HL-60 (cell line): ENCODE measurements at places on chromosomes 5 and 9.

- no peak for DNase-seq
These were observed 97.3 kb upstream of the EQTN start for GRCh38 chr9:27394154-27394825.

DNA sequence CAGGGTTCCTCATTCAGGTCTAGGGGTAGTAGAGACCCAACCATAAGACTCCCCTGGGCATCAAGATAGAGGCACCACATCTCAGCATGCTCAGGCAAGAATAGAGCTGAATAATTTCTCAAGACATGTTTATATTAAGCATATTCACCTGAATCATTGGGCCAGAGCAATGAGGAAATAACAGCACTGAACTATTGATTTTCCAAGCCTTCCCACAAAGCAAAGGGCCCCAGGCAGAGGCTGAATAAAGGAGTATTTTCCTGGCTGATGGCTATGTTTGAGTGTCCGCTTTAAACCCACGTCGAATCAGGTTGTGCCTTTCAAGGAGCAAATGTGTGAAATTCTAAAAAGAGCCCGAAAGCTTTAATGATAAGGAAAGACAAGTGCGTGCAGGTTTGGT, 129.2 kb downstream of the HSD17B3 start:
- DNase-seq, result no peak

- DNase-seq, result no peak
These were observed 1.8 kb upstream of the DIPK1B start for GRCh38 chr9:136710543-136710942.

DNA sequence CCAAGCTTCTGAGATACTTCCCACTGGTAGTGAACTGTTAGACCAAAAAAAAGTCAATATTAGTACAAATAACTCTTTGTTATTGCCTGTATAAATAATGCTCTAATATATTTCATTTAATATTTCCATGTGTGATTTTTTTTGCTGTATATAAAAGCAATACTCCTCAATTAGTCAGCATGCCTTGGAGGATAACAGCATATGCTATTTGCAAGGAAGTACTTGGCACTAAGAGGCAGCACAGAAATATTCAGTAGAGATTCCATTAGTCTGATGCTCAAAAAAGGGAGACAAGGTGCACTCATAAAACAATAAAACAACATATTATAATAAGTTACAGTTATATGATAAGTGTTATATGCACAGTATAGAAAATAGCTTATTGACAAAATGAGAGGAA, 296.6 kb upstream of the MPDZ start:
- no peak for DNase-seq

DNA sequence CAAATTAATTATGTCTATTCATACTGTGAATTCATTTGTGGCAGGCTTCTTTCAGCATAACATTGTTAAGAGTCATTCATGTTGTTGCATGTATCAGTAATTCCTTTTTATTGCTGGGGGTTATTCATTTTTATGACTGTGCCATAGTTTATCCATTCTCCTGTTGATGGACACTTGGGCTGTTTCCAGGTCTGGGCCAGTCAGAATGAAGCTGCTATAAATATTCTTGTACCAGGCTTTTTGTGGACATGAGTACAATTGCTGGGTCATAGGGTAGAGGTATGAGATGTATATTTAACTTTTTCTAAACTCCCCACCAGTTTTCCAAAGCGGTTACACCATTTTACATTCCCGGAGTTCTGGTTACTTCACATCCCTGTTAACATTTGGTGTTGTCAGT, 13.6 kb downstream of the PRPF4 start:
- no peak for DNase-seq

GRCh38 chr9:20744036-20744630, 60.1 kb downstream of the FOCAD start:
- DNase-seq, result no peak

DNA sequence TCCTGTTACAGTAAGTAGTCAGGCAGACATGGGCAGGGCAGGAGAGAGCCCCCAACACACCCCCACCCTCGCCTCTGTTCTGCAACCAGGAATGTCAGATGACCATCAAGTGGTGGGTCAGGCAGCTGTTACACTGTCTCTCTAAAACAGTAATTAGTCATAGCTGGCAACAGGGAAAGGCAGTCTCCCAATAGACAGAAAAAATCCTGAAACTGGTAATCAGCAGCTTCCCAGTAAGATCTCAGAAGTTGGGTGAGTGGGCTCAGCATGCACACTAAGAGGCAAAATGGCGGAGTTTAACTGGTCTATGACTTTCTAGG, 90.2 kb downstream of the C5orf15 start:
- no peak for DNase-seq

GRCh38 chr5:96636046-96636445, 26.1 kb upstream of the CAST start:
- no peak for DNase-seq

DNA sequence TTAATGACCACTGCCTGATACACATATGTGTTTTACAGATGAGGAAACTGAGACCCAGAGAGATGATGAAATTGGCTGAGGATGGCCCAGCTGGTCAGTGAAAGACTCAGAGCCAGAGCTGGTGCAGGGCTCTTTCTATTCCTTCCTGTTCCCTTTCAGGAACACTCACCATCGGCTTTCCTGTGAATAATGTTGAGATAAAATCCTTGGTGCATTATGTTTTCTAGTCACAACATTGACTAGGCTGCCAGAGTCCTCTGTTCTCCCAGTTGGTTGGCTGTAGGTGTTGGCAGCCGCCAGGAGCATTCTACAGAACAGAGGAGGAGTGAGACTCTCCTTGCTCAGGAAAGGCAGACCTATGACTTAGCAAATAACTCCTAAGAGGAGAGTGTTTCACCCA, 14.8 kb downstream of the TGFBI start:
- DNase-seq, result no peak

GRCh38 chr5:76679231-76679630, 36.7 kb upstream of the F2R start:
- DNase-seq, result no peak

DNA sequence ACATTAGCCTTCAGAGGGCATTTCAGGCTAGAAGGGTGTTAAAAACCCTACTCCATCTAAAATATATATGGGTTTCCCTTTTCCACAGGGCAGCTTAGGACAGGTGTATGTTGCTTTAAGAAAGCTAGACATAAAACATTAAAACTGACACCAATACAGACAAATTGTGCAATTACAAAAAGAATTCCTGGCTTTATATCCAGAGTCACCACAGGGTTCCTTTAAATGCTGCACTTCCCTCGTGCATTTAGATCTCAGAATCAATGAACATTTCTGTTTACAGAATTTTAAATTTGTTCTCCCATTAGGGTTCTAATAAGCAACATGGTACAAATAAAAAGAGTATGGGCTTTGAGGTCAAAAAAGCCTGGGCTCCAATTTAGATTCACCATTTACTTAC, 170.2 kb downstream of the MAPKAP1 start:
- no peak for DNase-seq

DNA sequence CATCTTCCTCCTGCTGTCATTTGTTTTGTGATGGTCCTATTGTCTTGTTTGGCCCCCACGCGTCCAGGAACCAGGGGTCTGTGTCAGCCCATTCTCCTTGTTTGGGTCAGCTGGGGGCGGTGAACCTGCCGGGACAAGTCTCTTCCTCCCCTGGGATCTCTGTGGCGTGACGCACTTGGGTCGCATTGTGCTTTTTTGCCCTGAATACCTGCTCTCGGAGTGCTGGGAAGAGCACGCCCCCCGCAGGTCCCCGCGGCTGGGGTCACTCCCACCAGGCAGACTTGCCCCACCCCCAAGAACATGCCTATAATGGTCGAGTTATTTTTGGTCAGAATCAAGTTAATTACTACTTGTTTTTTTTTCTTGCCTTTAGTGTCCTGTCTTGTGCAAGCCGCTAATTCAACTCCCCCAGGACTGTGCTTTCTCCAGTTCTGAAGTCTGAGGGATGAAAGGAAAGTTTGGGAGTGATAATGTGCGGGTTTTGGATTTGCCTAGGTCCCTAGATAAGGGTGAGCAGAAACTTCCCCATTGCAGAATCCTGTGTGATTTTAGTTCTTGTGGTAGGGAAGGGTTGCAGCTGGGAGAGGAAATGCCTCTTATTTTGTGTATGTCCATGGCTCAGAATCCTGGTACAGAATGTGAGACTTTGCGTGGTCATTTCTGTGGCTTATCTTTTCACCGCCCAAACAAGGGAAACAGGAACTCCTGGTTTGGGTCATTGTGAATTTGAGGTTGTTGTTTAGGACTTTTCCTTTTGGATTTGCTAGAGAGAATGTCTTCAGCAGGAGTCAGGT, 789 bp downstream of the ACER2 start:
- DNase-seq, result no peak

- DNase-seq, result no peak
These were observed 39.8 kb downstream of the ANXA2R start for GRCh38 chr5:43000111-43000840.

DNA sequence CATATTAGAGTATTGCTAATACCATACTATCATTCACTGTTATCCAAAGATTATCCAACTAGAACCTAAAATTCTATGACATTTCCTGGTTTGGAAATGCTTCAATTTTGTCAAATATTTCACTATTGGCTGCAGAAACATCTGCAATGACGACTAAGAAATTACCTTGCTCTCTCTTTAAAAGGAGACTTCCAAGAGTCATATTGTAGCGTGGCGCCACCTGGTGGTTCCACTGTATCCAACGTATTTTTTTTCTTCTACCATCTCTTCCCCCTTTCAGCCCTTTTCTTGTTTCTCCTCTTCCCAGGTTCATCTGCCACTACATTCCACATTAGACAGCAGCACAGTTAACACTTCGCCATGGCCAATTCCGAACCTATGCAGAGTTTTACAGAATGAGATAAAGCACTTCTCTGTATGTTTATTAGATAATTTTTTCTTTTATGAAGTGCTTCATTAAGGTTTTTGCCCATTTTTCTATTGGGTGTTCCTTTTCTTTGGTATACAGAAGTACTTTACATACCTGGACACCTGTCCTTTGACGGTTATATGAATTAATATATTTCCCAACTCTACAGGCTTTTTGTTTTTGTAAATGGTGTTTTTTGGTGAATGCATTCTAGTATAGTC, 153.5 kb downstream of the CDC42SE2 start:
- DNase-seq, result peak; percentile 50

GRCh38 chr5:129345213-129345924, 114.7 kb upstream of the ADAMTS19 start:
- DNase-seq, result no peak

GRCh38 chr9:8384091-8384490, 584.5 kb upstream of the DMAC1 start:
- DNase-seq, result peak; percentile 6

GRCh38 chr9:135077497-135078200, 9.8 kb upstream of the OLFM1 start:
- peak; percentile 6 for DNase-seq

GRCh38 chr9:133558191-133559126, 24.0 kb downstream of the ADAMTSL2 start:
- peak; percentile 33 for DNase-seq

DNA sequence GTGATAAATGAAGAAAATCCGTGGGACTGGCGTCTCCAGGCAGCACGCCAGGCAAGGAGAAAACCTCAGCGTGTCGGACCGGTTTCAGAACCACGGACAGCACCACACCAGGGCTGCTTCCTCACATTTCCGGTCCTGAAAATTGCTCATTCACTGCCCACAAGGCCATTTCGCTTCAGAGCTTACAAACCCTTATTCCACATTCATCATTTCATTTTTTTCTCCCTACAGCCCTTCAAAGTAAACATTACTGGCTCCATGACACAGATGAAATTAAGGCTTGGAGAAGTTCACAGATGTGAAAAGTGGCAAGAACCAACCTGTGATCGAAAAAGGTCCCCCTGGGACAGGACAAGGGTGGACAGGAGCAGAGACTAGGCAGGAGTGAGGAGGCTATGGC, 1.5 kb upstream of the GPRIN1 start:
- DNase-seq, result peak; percentile 46

GRCh38 chr5:111422245-111422644, 90.1 kb downstream of the STARD4 start:
- no peak for DNase-seq

DNA sequence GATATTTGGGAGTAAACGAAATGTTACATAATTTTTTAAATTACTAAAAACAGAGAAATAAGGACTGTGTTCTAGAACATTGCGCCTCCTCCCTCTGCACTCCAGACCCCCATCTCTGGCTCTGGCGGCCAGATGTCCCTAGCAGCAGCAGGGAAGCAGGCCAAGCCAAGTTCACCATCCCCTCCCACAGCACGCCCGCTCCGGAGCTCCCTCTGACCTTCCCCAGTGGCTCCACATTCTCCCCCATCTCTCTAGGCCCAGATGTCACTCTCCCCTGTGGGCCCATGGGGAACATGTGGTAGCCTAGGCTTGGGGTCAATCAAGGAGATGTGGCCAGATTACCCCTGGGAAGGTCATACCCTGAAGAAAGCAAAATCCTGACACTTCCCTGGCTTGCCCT, 6.3 kb upstream of the WNK2 start:
- no peak for DNase-seq

GRCh38 chr5:158387499-158387898, 528.6 kb upstream of the CLINT1 start:
- DNase-seq, result no peak

DNA sequence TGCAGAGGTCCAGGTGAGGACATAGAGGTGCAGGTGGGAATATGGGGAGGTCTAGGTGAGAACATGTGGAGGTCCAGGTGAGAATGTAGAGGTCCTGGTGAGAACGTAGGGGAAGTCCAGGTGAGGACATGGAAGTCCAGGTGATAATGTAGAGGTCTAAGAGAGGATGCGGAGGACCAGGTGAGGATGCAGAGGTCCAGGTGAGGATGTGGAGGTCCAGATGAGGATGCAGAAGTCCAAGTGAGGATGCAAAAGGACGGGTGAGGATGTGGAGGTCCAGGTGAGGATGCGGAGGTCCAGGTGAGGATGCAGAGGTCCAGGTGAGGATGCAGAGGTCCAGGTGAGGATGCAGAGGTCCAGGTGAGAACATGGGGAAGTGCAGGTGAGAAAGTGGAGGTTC, 133.8 kb downstream of the MRPL36 start:
- DNase-seq, result no peak

DNA sequence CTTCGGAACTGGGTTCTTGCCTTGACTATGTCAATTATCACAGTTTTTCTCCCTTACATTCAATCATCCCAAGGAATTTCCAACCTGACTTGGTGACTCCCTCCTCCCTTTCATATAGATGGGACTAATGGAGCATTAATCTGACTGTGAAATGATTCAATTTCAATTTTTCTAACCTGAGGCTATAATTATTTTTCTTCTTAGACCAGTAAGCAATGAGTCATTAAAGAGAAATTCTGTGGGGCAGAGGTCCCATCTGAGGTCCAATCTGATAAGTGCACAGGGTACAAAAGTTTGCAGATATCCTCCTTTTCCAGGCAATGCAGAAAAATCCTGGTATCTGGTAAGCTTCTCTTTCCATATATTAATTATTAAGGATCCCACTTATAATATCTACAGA, 18.9 kb downstream of the PDE4D start:
- DNase-seq, result no peak
